ENCODE measurements at places on chromosomes 3 and 15. TPM values are rescaled to one million over a fixed set of nuclear protein-coding genes. Genes with fewer than 3 reads are reported as not detected.

The GOLGA6L10 gene
- total RNA-seq = 0.41 TPM

- peaks cover 4% of the 10 kb centered on the region for H3K4me1 ChIP-seq
- H3K4me3 ChIP-seq = no peak overlapping the region
- H3K36me3 ChIP-seq = no peaks in the 10 kb centered on the region
- H3K27me3 ChIP-seq = no peaks in the 10 kb centered on the region
These were observed 339.8 kb downstream of the THSD4 start for GRCh38 chr15:71455107-71455506.

The C3orf62 gene
- 10.0 TPM for total RNA-seq

The ELL3 gene
- 5.1 TPM for total RNA-seq

The SLC15A2 gene
- total RNA-seq = 63.6 TPM

- DNase-seq = no peak
- H3K27me3 ChIP-seq = no peaks in the 10 kb centered on the region
- H3K27ac ChIP-seq = no peak overlapping the region
- no peaks in the 10 kb centered on the region for H3K4me1 ChIP-seq
- no peaks in the 10 kb centered on the region for H3K36me3 ChIP-seq
These were observed 16.3 kb downstream of the GXYLT2 start for GRCh38 chr3:72904163-72904562.

The B3GNT5 gene
- 30.8 TPM for total RNA-seq

The SAMD7 gene
- not detected for total RNA-seq

DNA sequence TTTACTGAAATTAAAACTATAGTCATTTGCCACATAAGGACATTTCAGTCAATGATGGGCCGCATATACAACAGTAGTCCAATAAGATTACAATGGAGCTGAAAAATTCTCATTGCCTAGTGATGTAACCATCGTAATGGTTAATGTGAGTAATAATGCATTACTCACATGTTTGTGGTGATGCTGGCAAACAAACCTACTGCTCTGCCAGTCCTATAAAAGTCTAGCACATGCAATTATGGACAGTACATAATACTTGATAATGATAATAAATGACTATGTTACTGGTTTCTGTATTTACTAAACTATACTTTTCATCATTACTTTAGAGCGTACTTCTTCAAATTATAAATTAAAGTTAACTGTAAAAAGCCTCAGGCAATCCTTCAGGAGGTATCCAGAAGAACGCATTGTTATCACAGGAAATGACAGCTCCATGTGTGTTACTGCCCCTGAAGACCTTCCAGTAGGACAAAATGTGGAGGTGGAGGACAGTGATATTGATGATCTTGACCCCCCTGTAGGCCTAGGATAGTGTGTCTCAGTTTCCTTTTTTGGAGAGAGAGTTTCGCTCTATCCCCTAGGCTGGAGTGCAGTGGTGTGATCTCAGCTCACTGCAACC, 102.7 kb downstream of the ATP1B3 start:
- DNase-seq = no peak
- no peak overlapping the region for H3K4me3 ChIP-seq
- no peaks in the 10 kb centered on the region for H3K27me3 ChIP-seq
- H3K4me1 ChIP-seq = no peaks in the 10 kb centered on the region

The EPHA3 gene
- total RNA-seq = 1.4 TPM

DNA sequence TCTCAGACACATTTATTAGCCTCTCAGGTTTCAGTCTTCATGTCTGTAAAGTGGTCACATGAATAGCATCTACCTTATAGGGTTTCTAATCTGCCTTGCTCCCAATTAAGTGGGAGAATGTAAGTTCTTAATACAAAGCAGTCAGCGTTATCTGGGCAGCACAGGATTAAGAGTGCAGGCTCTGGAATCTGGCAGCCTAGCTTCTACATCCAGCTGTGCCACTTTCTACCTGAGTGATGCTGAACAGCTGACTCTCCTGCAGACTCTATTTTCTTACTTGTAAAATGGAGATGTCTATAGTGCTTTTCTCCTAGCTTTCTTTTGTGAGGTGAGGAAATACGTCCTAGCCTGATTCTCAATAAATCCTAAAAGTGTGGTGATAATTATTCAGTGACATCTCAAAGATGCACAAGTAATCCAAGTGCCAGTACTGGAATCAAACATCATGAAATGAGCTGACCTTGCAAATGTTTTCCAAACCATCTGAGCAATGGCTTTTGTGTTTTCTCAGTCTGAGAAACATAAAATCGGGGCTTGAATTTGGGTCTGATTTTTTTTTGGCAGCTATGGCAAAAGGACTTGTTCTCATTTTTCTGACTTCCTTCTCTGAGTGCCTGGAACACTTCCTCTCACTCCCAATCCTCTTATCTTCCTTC, 232.2 kb upstream of the FEZF2 start:
- no peaks in the 10 kb centered on the region for H3K27me3 ChIP-seq
- DNase-seq = no peak
- no peaks in the 10 kb centered on the region for H3K4me1 ChIP-seq
- no peak overlapping the region for H3K27ac ChIP-seq
- H3K36me3 ChIP-seq = no peaks in the 10 kb centered on the region

The HCN4 gene
- 0.18 TPM for total RNA-seq

- no peak overlapping the region for H3K27ac ChIP-seq
- H3K4me3 ChIP-seq = no peak overlapping the region
- H3K36me3 ChIP-seq = no peaks in the 10 kb centered on the region
- no peak for DNase-seq
These were observed 494.3 kb downstream of the PDCD6IP start for GRCh38 chr3:34292605-34293300.

The SMAD3 gene
- 25.7 TPM for total RNA-seq

DNA sequence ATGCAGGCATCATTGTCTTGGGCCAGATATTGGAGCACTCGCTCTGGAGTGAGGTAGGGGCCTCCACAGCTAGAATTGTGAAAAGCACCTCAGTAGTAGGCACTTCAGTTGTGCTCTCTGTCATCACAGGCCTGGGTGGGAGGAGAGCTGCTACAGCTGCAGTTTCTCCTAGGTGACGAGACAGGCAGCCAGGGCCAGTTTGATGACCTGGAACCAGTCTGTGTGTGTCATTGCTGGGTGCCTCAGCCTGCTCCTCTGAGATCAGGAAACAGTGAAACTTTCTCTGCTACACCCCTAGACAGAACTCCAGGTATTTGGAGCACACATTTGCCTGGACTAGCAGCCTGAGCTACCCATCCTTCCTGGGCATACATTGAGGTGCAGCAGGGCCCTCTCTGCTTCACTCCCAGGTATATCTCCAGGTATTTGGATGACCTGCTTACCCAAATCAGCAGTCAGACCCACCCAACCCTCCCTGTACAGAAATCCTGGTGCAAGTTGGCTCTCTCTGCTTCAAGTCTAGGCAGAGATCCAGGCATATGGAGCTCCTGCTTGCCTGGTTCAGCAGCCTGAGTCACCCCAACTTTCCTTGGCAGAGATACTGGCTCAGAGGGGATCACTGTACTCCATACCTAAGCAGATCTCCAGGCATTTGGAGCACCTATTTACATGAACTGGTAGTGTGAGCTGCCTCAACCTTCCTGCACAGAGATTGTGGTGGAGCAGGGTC, 54.3 kb upstream of the SGO1 start:
- no peak overlapping the region for H3K4me3 ChIP-seq
- H3K27ac ChIP-seq = no peak overlapping the region
- H3K4me1 ChIP-seq = no peaks in the 10 kb centered on the region
- no peaks in the 10 kb centered on the region for H3K27me3 ChIP-seq
- H3K36me3 ChIP-seq = no peaks in the 10 kb centered on the region

DNA sequence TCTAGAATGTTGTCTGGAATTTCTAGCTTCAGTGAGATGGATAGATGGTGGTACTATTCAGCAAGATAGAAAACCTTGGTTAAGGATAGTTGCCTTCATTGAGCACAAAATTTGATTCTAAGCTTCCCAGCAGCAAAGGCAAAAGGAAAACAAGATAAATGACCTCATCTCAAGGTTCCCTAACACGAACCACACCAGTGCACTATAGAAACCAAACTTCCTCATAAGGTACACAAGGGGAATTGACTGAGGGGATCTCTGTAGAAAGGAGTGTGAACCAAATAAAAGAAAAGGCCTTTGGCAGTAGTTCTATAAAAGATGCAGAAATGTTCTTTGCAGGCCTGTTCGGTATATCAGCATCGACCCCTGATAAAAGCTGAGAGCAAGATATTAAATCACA, 288.9 kb downstream of the SHQ1 start:
- H3K4me3 ChIP-seq = no peak overlapping the region
- H3K4me1 ChIP-seq = no peaks in the 10 kb centered on the region
- H3K27ac ChIP-seq = no peak overlapping the region

GRCh38 chr15:79682285-79682684, 214.5 kb downstream of the MTHFS start:
- no peak overlapping the region for H3K4me3 ChIP-seq
- no peaks in the 10 kb centered on the region for H3K4me1 ChIP-seq
- no peaks in the 10 kb centered on the region for H3K36me3 ChIP-seq
- H3K27me3 ChIP-seq = no peaks in the 10 kb centered on the region

The LRIG1 gene
- 54.2 TPM for total RNA-seq

The TRPM1 gene
- total RNA-seq = not detected

The ZNF660 gene
- total RNA-seq = 2.7 TPM

The NTRK3 gene
- total RNA-seq = 3.5 TPM

- H3K4me1 ChIP-seq = no peaks in the 10 kb centered on the region
- no peak for DNase-seq
- no peaks in the 10 kb centered on the region for H3K27me3 ChIP-seq
- H3K4me3 ChIP-seq = no peak overlapping the region
These were observed 38.1 kb downstream of the NMNAT3 start for GRCh38 chr3:139639662-139640061.

DNA sequence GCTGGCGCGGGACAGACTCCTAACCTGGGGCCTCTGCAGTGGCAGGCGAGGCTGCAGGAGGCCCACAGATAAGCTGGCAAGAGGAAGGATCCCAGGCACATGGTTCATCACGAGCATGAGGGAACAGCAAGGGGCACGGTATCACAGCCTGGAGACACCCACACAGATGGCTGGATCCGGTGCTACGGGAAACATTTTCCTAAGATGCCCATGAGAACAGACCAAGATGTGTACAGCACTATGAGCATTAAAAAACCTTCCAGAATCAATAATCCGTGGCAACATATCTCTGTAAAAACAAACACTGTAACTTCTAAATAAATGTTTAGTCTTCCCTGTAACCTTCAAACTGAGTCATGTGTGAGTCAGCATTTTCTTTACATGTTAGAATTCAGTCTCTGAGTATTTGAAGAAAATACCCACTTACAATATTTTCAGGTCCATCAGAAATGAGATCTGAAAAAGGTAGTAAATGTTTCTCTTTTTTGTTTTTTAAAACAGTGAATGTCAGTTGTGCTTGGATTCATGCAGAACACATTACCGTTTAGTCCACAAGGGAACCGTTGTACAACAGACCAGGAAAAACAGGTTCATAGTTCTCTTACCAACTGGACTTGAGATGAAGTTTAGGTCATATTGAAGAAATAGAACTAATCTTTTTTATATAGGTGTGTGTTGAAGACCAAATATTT, 75.9 kb downstream of the BOC start:
- no peaks in the 10 kb centered on the region for H3K27me3 ChIP-seq
- H3K4me1 ChIP-seq = no peaks in the 10 kb centered on the region
- no peak overlapping the region for H3K4me3 ChIP-seq
- no peak overlapping the region for H3K27ac ChIP-seq
- no peaks in the 10 kb centered on the region for H3K36me3 ChIP-seq
- no peak for DNase-seq

DNA sequence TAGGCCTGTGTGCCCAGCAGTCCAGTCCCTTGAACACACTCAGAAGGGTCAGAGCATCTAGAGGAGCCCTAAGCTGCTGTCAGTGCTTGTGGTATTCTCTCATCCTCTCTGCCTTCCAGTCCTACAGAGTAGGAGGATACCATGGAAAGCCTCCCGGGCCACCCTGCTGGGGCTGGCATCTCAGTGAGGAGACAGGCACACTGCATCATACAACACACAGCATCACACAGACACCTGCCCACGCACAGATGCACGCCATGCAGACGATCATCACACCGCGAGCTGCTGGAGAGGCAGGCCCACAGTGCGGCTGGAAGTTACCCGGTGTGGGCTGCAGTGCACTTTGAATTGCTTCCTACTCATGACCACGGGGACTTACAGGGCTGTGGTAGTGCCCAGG, 15.2 kb downstream of the GABRA5 start:
- no peaks in the 10 kb centered on the region for H3K4me1 ChIP-seq
- DNase-seq = no peak
- no peaks in the 10 kb centered on the region for H3K27me3 ChIP-seq
- no peaks in the 10 kb centered on the region for H3K36me3 ChIP-seq
- no peak overlapping the region for H3K4me3 ChIP-seq

DNA sequence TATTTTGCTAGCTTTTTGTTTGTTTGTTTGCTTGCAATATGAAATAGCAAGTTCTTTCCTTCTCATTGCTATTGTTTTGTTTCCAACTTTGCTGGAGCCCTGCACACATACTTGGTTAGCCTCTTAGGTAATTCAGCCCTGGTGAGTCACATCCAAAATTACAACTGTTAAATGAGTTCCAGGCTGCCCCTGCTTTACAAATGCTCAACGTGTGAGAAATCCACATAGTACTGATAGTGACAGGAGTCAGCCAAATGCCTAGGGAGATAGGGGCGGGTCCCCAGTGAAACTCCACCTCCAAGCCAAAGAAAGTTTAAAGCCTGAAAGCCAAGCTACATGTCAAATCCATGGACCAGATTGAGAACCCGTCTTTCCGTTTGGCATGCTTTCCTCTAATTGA, 81.3 kb upstream of the RNF7 start:
- DNase-seq = no peak
- no peak overlapping the region for H3K4me3 ChIP-seq
- no peaks in the 10 kb centered on the region for H3K36me3 ChIP-seq
- no peaks in the 10 kb centered on the region for H3K4me1 ChIP-seq
- no peak overlapping the region for H3K27ac ChIP-seq

The MB21D2 gene
- total RNA-seq = 5.0 TPM

Measured in lower lobe of right lung (tissue), 2 donors.